Tracheal epithelial cell (primary cell): ENCODE measurements at places on chromosomes 16 and 17. TPM values are rescaled to one million over a fixed set of nuclear protein-coding genes. Genes with fewer than 3 reads are reported as not detected.

TLCD3B gene
- total RNA-seq, result not detected in 2 replicates

MAFG gene
- total RNA-seq, result 16.9 and 22.2 TPM in 2 replicates

COX11 gene
- total RNA-seq, result 28.1 and 83.9 TPM in 2 replicates

CCL8 gene
- total RNA-seq, result not detected in 2 replicates
